ENCODE measurements at places on chromosomes 1 and 21.
A peak's percentile ranks its signal among the peaks of the same experiment; 100 is the strongest.

DNA sequence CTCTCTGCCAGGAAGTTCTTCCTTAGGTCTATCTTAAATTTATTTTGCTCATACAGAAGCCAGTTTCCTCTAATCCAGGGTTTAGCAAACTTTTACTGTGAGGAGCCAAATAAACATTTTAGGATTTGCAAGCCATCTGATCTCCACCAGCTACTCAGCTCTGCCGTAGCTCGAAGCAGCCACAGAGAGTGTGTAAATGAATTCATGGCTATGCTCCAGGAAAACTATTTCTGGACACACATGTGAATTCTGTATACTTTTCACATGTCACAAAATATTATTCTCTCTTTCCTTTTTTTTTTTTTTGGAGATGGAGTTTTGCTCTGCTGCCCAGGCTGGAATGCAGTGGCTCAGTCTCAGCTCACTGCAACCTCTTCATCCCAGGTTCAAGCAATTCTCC, 13.4 kb upstream of the AGTRAP start:
- no peak for DNase-seq

DNA sequence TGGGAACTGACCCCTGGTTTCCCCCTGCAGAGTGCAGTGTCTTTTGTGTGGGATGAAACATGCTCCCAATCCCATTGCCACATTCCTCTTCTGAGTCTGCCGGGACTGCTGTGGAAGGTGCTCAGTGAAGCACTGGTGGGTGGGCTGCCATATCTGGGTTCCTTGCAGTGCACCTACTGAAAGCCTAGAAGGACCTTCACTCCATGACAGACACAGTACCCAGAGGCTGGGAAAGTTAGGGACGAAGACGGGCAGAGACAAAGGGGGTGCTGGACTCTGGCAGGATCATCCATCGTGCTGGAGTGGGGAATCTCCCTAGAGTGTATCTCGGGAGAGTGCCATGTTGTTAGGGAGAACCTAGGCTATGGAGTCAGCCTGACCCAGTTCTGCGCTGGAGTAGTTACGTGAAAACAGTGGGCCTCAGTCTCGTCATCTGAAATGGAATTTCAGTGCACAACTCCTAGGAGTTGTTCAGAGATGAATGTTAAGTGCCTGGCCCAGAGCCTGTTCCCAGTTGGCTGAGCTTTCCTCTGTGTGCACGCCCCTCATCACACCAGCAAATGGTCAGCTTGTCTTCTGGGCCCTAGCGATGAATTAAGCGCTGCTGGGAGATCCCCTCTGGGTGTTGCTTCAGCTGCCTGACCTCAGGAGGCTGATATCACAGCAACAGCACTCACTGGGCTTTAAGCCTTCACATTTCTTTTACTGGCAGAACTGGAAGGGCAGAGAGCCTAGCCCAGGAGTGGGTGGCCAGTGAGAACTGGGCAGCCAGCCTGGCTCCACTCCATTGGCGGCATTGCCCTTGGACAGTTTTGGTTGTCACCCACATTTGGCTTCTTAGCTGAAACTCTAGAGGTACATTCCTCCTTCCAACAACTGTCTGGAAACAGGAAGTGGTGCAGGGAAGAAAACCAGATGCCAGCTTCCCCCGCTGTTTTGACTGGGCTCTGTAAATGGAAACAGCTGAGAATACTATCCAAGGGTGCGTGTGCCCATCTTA, 479.8 kb upstream of the VAMP3 start:
- peak; percentile 92 for DNase-seq

DNA sequence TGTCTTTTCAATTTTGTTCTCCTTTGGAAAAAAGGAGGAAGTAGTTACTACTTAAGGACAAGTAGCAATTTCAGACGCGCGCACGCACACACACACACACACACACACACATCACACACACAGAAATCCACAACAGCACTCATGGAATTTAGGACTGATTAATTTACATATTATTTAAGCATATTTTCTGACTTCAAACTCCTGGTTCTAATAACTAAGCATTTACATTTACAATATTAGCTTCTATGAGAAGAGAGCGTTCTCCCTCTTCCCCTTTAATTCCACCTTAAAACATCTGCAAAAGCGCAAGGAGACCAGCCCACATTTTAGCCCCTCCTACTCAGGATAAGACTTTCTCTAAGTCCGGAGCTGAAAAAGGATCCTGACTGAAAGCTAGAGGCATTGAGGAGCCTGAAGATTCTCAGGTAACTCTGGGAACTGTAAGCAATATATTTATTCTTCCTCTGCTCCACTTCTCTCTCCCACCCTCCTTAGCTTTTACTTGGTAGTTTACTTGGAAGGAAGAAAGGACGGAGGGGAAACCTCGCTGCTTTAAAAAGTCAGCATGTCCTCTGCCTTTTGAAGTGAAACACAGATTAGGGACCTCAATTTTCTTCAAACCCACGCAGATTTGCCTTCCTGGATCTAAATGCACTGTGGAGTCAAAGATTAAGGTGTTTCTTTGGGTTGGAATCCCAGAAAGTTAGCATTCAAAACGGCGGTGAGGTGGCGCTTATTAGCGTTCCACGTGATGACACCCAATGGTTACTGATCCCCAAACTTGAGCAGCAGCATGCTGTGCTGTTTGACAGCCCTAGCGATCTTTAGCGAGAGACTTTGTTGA, at the start of gene PLA2G4A:
Gene PLA2G4A (plus strand): TSS at position 339 of the 844 bp plus-strand sequence. CDS start 25,406 bp downstream, outside the sequence.
- DNase-seq, result peak; percentile 77

DNA sequence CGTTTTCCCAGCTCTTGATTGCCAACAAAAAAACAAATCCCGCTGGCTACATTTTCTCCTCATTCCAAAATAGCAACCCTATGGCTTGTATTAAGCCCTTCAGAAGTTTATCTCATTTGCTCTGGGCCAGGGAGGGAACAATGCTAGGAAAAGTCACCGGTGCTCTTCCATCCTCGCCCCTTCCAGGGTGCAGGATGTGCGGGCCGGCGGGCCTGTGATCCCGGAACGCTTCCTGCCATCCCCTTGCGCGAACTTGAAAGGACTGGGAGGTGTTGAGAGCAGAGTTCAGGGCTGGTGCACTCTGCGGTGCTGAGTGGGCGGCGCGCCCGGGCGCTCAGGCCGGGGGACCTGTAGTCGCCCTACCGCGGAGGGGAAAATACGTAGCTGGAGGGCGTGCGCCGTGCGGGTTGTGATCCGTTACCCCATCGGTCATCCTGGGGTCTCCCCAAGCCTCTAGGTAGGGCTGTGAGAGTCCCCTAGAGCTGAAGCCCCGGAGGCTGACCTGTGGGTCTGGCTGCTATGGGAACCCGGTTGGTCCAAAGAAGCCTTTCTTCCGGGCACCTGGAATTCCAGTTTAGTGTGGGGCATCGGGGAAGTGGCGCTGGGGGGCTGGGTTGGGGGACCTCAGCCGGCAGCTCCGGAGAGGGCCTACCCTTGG, 13.1 kb downstream of the NR5A2 start:
- DNase-seq, result no peak

- no peak for DNase-seq
These were observed 1.6 kb downstream of the STPG1 start for GRCh38 chr1:24411963-24412362.

DNA sequence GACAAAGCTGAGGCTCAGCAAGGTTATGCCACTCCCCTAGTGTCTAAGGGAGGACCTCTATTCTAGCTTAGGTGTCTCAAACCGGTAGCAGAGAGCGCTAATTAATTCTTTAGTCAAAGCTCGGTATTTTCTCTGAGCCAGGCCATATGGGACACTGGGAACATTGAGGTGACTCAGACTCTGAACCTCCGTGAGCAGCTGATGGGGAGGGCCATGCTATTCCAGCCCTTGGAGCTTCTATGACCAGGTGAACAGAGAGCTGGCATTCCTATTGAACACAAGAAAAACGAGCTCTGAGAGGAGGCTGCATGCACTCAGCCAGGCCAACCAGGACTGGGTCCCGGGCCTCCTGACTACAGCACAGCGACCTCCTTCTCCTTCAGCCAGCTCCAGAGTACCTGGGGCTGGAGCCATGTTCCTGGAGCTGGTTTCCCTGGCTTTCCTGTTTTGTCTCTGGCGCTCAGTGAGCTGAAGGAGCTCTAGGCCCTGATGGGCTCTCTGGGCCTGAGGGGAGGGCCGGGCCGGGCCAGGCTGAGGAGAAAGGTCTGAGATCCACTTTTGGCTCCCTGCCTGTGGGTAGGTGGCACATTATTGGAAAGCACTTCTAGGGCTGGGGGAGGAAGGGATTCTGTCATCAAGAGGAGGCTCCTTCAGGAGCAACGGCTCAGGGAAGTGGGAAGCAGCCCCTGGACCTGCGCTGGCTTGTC, 37.0 kb downstream of the SLC9A1 start:
- DNase-seq, result peak; percentile 49

- DNase-seq, result no peak
These were observed 42.1 kb upstream of the C8B start for GRCh38 chr1:57007948-57008347.

GRCh38 chr1:153626904-153627714, at the start of gene S100A13:
Gene S100A13 (minus strand): TSS chr1:153627505. CDS start chr1:153626472, 1,033 bp downstream.
- peak; percentile 97 for DNase-seq

DNA sequence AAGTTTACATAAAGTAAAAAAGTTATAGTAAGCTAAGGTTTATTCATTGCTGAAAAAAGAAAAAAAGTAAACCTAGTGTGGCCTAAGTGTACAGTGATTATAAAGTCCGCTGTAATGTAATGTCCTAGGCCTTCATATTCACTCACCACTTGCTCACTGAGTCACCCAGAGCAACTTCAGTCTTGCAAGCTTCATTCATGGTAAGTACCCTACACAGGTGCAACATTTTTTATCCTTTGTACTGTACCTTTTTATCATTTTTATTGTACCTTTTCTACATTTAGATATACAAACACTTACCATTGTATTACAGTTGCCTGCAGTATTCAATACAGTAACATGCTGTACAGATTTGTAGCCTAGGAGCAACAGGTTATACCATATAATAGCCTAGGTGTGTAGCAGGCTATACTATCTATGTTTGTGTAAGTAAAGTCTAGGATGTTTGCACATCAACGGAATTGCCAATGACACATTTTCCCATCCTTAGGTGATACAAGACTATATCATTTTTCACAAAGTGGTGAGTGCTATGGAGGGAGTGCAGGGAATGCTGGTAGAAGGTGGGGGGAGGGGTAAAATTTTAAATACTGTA, 58.0 kb upstream of the DMRTA2 start:
- DNase-seq, result no peak

DNA sequence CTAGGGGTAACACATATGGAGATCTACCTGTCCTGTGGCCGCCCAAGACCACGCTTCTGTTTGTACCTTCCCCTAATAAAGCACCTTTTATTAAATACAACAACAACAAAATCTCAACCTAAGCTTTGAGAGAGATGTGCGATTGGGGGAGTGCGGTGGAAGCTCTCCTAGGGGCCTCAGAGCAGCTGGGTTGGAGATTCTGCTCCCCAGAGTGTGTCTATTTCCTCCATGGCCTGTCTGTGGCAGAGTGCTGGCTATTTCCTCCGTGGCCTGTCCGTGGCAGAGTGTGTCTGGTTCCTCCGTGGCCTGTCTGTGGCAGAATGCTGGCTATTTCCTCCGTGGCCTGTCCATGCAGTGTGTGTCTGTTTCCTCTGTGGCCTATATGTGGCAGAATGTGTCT, 139.3 kb upstream of the IPO9 start:
- no peak for DNase-seq

DNA sequence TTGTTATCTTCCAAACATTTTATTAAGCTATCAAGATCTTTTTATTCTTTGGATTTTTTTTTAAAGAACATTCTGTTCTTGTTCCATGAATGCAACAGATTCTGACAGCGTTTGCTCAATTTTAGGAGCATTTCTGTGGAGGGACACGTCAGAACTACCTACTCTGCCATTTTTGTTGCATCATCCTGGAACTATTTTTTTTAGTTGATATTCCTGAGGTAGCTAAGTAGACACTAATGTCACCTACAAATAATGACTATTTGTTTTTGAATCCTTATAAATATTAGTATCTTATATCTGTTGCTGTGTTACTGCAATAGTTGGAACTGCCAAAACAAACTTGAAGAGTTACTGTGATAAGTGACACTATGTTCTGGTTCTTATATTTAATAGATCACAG, 57.2 kb downstream of the DNAI4 start:
- DNase-seq, result peak; percentile 8

GRCh38 chr1:33142483-33143064, 39.3 kb downstream of the TRIM62 start:
- DNase-seq, result no peak

DNA sequence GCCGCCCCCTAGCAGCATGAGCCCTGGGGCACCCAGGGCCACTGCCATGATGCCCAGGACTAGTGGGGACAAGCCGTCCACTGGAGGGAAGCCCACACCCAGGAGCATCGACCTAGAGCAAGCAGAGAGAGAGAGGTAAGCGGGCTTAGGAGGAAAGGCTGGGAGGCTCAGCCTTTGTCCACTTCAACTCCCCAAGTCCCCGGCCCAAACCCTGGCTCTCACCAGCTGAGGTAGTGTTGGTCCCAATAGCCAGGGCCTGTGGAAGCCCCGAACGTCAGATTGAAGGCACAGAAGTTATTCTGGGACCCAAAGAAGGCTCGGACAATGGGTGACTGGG, 2.4 kb downstream of the GLMP start:
- no peak for DNase-seq

DNA sequence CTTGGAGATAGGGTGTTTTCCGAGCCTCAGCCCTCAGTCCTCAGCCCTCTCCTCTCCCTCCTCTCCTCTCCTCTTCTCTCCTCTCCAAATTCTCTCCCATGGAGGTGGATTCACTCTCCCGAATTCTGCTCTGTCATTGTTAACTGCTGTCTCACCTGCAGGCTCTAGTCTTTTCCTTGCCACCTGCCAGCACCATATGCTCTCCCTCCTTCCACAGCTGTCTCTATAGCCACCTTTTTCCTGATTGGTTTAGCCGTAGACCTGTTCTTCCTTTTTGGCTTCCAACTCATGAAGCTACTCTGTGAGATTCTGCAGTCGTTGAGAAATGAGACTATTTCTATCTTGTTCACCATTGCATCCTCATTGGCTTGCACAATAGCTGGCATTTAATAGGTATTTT, 19.7 kb downstream of the COG2 start:
- no peak for DNase-seq

DNA sequence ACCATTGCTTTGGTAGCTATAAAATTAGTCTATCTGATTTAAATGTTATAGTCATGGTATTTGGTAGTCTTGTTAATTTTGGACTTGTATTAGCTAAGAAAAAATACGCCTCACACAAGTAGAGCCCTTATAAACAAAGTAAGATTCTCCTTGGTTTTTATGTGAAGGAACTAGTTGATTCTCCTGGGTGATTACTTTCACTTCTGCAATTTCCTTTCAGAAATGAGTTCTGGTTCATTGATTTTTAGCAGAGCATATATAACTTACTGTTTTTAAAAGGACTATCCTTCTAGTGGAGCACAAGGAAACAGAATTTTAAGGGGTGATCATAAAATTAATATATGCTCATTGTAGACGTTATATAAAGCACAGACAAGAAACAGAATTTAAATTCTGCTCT, 120.1 kb downstream of the BACH1 start:
- DNase-seq, result no peak
